ENCODE measurements at places on chromosomes 6 and 20.

DNA sequence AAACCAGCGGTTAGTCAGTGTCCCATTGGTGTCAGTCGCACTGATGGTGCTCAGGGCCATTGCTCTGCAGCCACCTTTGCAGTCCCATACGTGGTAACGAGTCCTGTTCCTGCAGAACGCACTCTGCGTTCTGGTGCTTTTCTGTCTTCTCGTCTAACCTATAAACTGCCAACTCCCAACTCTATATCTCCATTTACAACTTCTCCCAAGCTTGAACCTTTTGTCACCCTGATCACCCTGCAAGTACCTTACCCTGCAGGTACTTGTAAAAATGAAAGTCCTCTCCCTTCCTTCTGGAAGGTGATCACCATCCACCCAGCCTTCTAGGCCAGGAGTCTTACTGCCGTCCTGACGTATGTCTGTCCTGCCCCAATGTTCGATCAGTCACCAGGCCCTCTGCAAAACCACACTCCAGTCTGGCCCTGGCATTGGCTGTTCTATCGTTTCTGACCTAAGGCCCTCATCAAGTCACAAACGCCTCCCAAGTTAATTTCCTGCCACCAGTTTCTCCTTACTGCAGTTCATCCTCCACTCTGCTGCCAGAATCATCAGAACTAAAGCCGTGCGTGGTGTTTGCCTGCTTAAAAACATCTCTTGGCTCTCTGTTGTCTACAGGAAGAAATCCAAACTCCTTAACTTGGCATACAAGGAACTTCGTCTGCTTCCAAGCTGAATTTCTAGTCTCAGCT, 7.9 kb downstream of the RREB1 start:
- DNase-seq, result no peak

DNA sequence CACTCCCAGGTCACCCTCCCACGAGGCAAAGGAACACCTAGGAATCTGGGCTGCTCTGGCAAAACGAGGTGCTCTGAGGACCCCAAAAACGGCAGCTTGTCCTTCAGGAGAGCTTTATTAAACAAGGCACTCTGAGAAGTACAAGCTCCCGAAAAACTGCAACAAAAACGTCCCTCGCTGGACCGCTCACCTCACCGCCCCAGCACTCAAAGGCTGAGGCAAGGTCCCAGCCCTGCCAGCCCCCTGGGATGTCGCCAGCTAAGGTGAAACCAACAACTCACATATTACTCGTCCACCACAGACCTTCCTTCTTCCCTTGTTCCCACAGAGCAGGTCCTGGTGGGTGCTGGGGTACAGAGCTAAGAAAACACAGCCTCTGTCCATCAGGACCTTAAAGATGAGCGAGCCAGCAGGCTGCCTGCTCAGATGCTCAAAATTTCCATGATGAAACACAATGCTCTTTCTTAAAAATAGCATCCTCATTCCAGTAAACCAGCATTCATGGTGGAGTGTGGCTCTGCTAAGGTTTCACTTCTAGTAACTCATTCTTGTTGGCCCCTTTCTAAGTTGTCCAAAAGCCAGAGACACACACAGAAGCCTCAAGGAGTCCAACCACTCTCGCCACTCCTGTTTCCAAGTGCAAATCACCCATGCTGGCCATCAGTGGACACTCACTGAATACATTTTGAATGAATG, 35.9 kb downstream of the ATP9A start:
- DNase-seq, result no peak

DNA sequence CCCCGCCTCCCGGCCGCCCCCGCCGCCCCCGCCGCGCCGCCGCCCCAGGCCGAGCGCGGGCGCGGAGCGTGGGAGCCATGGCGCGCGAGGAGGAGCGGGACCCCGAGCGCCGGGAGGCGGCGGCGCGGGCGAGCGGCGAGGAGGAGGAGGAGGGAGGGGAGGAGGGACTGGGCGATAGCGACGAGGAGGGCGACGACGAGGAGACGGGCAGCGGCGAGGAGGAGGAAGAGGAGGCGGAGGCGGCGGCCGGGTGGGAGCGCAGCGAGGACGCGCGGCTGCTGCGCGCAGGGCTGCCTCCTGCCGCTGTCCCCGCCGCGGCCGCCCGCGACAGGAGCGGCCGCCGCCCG, at the start of gene SLC24A3:
SLC24A3 (plus strand) TSS at position 174 of the 347 bp plus-strand sequence.
- peak; percentile 57 for DNase-seq

DNA sequence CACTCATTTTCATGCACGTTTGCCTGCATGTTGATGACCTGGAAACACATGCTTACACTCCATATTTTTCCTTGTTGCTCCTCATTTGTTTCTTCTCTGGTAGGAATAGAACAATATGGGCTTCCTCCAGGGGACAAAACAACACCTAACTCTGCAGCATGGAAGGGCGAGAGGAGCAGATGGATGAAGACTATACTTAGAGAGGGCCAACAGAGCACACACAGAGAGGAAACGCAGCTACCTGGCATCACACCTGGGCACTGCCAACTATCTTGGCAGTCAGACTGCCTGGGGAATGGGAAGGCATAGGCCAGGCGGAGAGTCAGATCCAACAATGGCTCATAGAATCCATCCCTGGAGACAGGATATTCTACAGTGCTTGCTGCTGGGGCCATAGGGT, 290.9 kb downstream of the CD83 start:
- DNase-seq, result no peak

DNA sequence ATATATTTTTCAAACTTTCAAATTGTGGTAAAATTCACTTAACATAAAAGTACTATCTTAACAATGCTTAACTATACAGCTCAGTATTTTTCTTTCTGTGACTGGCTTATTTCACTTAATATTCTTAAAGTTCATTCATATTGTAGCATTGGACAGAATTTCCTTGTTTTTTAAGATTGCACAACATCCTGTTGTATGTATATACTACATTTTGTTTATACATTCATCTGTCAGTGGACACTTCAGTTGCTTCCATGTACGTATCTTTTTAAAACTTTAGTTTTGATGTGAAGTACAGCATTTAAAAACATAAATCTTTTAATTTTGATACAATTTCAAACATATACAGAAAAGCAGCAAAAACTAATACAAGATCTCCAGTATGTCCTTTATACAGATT, 220.7 kb downstream of the ZFAND3 start:
- DNase-seq, result no peak

GRCh38 chr6:44942201-44942600, 385.9 kb upstream of the RUNX2 start:
- no peak for DNase-seq

DNA sequence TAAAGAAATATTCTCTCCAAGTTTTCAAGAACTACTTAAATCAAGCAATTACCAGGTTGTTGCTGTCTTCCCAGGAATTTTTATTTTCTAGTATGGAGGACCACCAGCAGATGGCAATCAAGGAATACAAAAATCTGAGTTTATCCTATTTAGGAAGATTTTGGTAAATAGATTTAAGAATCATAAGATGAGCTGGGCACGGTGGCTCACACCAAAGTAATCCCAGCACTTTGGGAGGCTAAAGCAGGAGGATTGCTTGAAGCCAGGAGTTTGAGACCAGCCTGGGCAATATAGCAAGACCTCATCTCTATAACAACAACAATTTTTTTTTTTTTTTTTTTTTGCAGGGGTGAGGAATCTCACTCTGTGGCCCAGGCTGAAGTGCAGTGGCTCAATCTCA, 19.3 kb upstream of the SEC63 start:
- no peak for DNase-seq

DNA sequence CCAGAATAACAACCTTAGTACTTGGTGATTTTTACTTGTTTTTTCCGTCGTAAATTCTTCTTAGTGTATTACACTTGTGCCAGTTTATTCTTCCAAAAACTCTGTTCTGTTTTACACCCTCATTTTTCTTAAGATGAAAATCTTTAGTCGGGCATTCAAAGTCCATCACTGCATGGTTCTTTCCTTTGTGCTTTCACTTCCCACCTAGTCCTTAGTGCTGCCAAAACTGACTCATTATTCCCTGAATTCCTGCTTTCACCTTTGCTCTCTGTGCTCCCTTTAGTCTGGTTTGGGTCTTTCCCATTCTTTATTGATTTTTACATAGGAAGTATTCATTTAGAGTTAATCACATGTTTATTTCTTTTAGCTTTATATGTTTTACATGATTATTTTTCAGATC, 3.3 kb downstream of the TRMT11 start:
- no peak for DNase-seq

GRCh38 chr6:30685157-30686008, 1.1 kb downstream of the PPP1R18 start:
- DNase-seq, result no peak

- no peak for DNase-seq
Observed at GRCh38 chr6:152701863-152702401, 4.2 kb downstream of the MYCT1 start.

GRCh38 chr20:59441860-59442810, 141.7 kb downstream of the EDN3 start:
- DNase-seq, result no peak

DNA sequence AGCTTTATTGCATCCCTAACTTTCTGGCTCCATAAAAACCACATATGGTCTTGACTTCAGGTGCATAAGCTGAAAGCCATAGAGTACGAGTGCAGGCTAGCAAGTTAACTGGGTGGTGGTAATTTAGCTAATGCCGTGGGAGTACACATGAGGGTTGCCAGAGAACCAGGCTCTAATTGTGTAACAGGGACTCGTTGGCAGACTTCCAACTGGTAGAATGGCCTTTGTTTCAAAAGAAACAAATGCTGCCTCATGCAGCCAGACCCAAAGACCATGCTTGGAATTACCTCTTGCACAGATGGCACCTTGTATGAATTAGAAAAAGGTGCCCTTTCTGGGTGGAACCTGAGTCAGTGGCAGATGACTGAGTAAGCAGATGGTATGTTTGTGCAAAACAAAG, 73.2 kb downstream of the LY86 start:
- peak; percentile 80 for DNase-seq

- DNase-seq, result no peak
Observed at GRCh38 chr20:2640260-2640659, 12.2 kb upstream of the NOP56 start.

- no peak for DNase-seq
Observed at GRCh38 chr6:107823047-107823557, 1.0 kb downstream of the SCML4 start.

DNA sequence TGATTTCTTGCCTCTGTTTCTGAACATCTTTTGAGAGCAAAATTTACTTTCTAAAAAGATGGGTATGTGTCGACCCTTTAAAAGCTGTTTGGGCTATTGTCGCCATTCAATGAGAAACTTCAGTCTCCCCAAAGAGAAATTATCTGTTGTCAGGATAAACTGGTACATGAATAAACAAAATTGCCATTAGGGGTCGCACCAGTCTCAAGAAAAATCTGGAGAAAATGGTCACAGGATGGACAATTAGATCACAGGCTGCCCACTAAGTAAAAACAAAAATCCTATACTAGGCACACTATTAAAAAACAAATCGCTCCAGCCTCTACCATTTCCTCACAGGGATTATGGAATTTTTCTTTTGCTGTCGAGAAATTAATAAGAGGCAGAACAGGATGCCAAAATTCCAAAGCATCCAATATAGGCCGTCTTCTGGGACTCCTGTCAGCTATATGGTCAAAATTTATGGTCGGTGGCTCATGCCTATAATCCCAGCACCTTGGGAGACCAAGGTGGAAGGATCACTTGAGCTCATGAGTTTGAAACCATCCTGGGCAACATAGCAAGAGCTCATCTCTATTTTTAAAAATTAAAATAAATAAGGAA, 5.5 kb upstream of the HLA-E start:
- DNase-seq, result no peak

DNA sequence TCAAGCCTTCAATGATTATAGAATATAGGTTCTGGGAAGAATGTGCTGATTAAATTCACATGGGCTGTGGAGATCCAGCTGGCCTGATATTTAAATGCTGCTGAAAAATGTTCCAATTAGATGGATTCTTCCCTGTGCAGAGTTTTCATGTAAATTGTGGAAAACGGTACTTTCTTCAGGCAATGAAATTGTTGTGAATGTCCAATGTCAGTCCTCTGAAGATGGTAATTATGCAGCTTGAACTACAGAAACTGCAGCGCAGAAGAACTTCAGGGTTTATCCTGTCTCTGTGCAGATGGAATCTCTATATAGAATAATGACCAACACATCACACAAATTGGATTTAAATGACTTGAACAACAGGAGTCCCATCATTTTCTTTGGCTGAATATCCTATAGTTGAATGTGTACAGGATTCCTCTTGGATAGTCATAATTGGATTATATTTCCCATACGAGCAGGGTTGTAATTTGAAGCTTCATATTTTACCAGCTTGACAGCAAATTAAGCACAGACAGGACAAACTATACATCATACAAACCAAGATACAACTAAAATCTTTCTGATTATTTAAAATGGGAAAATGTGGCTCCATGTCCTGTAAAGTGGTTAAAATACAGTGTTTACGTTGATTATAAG, 82.3 kb downstream of the CAP2 start:
- no peak for DNase-seq

- no peak for DNase-seq
Observed at GRCh38 chr6:8088886-8089285, 13.5 kb downstream of the EEF1E1 start.

DNA sequence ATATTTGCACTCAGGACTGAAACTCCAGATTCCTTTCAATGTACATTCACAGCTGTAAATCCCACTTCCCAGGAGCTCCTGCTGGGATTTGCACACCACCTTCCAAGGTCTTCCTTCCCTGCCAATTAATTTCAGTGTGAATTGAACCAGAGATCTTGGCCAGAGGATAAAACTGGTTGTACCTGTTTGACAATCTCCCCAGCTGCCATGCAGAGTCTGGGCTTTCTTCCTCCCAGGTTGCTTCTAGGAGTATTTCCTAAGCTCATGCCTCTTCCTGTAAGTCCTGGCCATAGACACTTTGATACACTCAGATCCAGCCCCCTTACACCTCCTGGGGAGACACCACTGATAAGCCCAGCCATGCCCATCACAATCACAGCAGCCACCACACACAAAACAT, 15.6 kb downstream of the MAFB start:
- DNase-seq, result no peak

DNA sequence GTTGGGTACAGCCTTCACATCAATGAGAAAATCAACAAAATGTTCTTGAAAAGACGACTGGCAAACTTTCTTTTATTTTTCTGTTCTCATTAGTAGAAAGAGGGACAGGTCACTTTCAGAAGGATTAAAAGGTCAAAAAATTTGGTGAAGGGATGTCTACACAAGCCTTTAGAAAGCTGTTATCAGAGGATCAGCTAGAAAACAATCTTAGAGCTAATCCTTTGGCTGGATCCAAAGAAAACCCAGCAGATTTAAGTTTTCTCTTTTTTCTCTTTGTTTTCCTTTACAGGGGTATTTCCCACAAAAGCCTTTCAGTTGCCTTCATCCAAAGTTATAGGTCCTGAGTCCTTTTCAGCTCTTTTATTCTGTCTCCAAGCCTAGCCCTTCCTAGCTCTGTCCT, 57.3 kb upstream of the EDN1 start:
- DNase-seq, result no peak

GRCh38 chr6:78770765-78771164, 96.6 kb upstream of the IRAK1BP1 start:
- DNase-seq, result no peak

- no peak for DNase-seq
Observed at GRCh38 chr6:159461266-159461665, 231.8 kb downstream of the SOD2 start.

Measured in right lobe of liver (tissue), 6 donors.